ENCODE measurements at places on chromosomes 11 and 22. TPM values are rescaled to one million over a fixed set of nuclear protein-coding genes. Genes with fewer than 3 reads are reported as not detected.

The ETS1 gene
- 21.8 TPM for total RNA-seq

The OR8D1 gene
- total RNA-seq: not detected

The MOGAT2 gene
- total RNA-seq: 3.2 TPM

The ASCL2 gene
- 5.6 TPM for total RNA-seq

The DEUP1 gene
- 0.40 TPM for total RNA-seq

The NPAS4 gene
- 0.60 TPM for total RNA-seq

The RAC2 gene
- 10.5 TPM for total RNA-seq

The ARHGAP20 gene
- 4.8 TPM for total RNA-seq

The PRR5 gene
- 44.2 TPM for total RNA-seq

- H3K27ac ChIP-seq: peak overlapping the region; percentile 19
- no peak overlapping the region for H3K4me3 ChIP-seq
- H3K36me3 ChIP-seq: no peaks in the 10 kb centered on the region
- peaks cover 17% of the 10 kb centered on the region for H3K4me1 ChIP-seq
- no peaks in the 10 kb centered on the region for H3K27me3 ChIP-seq
Observed at GRCh38 chr11:85776951-85777602, 33.9 kb downstream of the SYTL2 start.

- H3K36me3 ChIP-seq: no peaks in the 10 kb centered on the region
- peak; percentile 42 for DNase-seq
- no peak overlapping the region for H3K4me3 ChIP-seq
- H3K27ac ChIP-seq: no peak overlapping the region
- H3K4me1 ChIP-seq: no peaks in the 10 kb centered on the region
Observed at GRCh38 chr11:3123761-3124733, 41.1 kb downstream of the OSBPL5 start.

DNA sequence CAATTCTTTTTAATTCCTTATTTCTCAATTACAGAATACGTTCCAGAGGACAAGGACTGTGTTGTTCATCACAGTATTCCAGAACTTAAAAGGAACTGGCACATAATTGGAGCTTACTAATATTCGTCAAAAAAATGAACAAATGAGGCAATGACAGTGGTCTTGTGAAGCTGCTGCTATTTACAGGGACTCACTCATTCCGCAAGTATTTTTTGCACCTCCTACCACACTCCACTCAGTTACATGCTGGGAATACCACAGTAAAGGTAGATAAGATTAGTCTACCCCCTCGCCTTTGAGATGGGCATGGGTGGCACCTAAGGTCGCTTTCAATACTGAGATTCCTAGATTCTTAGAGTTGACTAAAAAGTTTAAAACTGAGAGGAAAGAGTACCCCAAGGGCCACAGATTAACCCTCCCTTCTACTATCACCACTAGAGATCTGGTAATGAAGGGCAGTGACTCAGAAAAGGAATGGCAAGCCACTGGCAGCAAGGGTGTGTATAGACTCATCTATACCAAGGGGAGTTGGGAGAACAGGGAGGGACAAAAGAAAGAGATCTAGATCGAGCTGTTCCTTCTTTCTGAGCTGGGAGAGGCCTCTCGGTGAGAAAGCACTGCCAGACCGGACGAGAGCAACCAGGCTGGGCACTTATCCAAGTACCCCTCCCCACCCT is 85.0 kb downstream of the RPL27A start:
- H3K27ac ChIP-seq: peak overlapping the region; percentile 31
- no peak overlapping the region for H3K4me3 ChIP-seq
- no peaks in the 10 kb centered on the region for H3K36me3 ChIP-seq
- H3K27me3 ChIP-seq: no peaks in the 10 kb centered on the region
- no peak for DNase-seq

GRCh38 chr11:128709402-128709801 is 15.5 kb downstream of the FLI1 start:
- peaks cover 3% of the 10 kb centered on the region for H3K27me3 ChIP-seq
- no peak overlapping the region for H3K27ac ChIP-seq
- no peak for DNase-seq
- H3K4me1 ChIP-seq: no peaks in the 10 kb centered on the region

- DNase-seq: no peak
- no peaks in the 10 kb centered on the region for H3K27me3 ChIP-seq
- H3K4me1 ChIP-seq: peaks cover 20% of the 10 kb centered on the region
- H3K4me3 ChIP-seq: no peak overlapping the region
- H3K27ac ChIP-seq: peak overlapping the region; percentile 29
Observed at GRCh38 chr11:96102664-96103078, 178.8 kb upstream of the MTMR2 start.

DNA sequence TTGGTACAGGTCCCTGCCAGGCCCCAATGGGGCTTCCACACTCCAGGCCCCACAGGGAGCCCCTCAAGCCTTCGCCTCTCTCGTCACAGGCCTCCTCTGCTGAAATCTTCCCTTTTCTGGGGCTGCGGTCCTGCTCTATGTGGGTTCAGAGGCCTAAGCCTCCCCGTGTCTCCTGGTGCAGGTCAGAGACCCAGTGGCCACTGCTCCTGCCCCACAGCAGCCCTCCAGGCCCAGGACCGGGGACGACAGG is 5.9 kb upstream of the IFITM3 start:
- no peaks in the 10 kb centered on the region for H3K27me3 ChIP-seq
- H3K4me3 ChIP-seq: no peak overlapping the region
- H3K27ac ChIP-seq: peak overlapping the region; percentile 86
- H3K36me3 ChIP-seq: no peaks in the 10 kb centered on the region
- DNase-seq: no peak

DNA sequence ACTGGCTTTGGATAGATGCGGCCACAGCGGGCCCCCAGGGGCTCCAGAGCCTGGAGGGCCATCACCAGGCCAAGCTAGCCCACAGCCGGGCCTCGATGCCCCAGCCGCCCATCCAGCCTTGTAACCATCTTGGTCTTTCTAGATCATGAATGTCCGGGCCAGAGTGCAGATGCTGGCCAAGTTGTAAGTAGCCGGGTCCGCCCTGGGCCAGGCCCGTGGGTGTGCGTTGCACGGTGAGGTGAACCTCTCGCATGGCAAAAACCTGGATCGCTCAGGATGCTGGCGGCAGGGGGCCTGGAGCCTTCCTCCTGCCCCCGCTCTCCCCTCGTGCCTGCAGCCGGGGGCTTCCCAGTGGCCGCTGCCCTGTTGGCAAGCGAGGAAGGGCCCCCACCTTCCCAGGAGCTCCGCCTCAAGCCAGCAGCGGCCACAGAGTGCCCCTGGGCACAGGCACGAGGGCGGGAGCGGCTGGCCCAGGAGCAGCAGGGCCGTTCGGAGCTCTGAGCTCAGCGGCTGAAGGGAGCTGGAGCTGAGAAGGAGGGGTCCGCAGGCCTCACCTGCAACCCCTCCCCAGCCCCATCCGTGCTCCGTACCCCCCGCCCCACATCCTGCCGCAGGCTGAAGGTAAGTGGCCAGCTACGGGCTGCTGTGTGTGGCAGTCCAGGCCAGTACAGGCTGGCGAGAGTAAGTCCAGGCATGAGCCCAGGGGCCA is 10.9 kb upstream of the MRPL23 start:
- no peaks in the 10 kb centered on the region for H3K36me3 ChIP-seq
- no peak overlapping the region for H3K27ac ChIP-seq
- no peaks in the 10 kb centered on the region for H3K27me3 ChIP-seq
- no peak overlapping the region for H3K4me3 ChIP-seq
- no peak for DNase-seq

DNA sequence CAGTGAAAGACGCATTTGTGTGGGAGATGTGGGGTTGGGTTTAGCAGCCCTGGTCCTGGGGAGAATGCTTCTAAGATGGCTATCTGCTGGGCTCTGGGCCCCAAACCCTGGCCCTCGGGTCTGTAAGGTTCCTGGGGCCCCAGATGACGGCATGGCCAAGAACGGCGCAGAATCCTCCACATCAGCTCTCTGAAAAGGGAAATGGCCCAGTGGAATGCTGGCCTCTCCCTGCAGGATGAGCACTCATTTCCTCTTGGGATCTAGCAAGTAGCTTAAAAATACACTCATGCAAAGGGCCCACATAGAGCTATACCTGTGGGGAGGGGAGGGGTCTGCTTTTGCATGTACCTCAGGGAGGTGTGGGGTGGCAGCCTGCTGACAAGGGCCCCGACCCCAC is 37.5 kb upstream of the LINC01488 start:
- H3K4me1 ChIP-seq: peaks cover 28% of the 10 kb centered on the region
- peak overlapping the region; percentile 94 for H3K27ac ChIP-seq
- H3K36me3 ChIP-seq: no peaks in the 10 kb centered on the region
- no peak for DNase-seq
- H3K4me3 ChIP-seq: no peak overlapping the region
- no peaks in the 10 kb centered on the region for H3K27me3 ChIP-seq

DNA sequence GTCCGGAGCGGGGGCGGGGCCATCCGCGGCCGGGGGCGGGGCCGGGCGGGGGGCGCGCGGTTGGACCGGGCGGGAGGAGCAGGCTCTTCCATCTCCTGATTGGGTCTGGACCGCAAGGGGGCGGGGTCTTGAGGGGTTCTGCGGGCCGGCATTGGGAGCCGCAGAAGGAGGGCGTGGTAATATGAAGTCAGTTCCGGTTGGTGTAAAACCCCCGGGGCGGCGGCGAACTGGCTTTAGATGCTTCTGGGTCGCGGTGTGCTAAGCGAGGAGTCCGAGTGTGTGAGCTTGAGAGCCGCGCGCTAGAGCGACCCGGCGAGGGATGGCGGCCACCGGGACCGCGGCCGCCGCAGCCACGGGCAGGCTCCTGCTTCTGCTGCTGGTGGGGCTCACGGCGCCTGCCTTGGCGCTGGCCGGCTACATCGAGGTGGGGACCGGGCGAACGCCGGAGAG is at the start of gene APLP2:
APLP2 (plus strand) TSS at position 236 of the 450 bp plus-strand sequence; CDS start at position 320, 84 bp downstream.
- H3K4me3 ChIP-seq: peak within 1 kb of the TSS; percentile 86
- H3K27me3 ChIP-seq: no peaks in the 10 kb centered on the region
- H3K4me1 ChIP-seq: peaks cover 20% of the 10 kb centered on the region

GRCh38 chr22:20761536-20761935 is 12.4 kb upstream of the SERPIND1 start:
- no peaks in the 10 kb centered on the region for H3K4me1 ChIP-seq
- H3K4me3 ChIP-seq: no peak overlapping the region
- peaks cover 6% of the 10 kb centered on the region for H3K36me3 ChIP-seq

- no peaks in the 10 kb centered on the region for H3K4me1 ChIP-seq
- no peak overlapping the region for H3K27ac ChIP-seq
- no peak overlapping the region for H3K4me3 ChIP-seq
- DNase-seq: no peak
- no peaks in the 10 kb centered on the region for H3K27me3 ChIP-seq
- H3K36me3 ChIP-seq: no peaks in the 10 kb centered on the region
Observed at GRCh38 chr11:111403051-111403726, 24.1 kb upstream of the POU2AF1 start.

- no peak overlapping the region for H3K4me3 ChIP-seq
- H3K4me1 ChIP-seq: peaks cover 20% of the 10 kb centered on the region
- H3K36me3 ChIP-seq: no peaks in the 10 kb centered on the region
- H3K27ac ChIP-seq: no peak overlapping the region
Observed at GRCh38 chr11:111573821-111574249, 28.4 kb upstream of the SIK2 start.

- H3K27me3 ChIP-seq: no peaks in the 10 kb centered on the region
- H3K27ac ChIP-seq: no peak overlapping the region
- no peak for DNase-seq
- H3K36me3 ChIP-seq: no peaks in the 10 kb centered on the region
- no peaks in the 10 kb centered on the region for H3K4me1 ChIP-seq
- H3K4me3 ChIP-seq: no peak overlapping the region
Observed at GRCh38 chr22:49738006-49738405, 89.7 kb downstream of the BRD1 start.

DNA sequence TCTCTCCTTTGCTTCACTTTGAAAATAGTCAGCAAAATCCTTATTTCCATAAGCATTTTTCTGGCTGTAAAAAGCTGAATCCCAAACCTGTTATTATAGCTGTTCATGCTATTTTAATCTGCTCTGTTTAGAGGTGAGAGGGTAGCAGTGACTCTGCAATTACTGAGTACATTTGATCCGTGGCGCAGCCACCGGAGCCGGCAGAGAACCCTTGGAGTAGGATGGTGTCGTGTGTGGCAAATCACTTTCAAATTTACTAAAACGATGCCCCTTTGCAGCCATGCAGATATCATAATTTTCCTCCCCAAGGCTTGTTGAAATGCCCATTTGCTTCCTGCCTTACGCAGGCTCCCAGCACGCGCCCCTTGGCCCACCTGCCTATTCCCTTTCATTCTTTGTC is 69.6 kb downstream of the ZBTB16 start:
- H3K4me1 ChIP-seq: peaks cover 33% of the 10 kb centered on the region
- H3K27ac ChIP-seq: no peak overlapping the region
- no peaks in the 10 kb centered on the region for H3K27me3 ChIP-seq
- DNase-seq: no peak
- H3K4me3 ChIP-seq: no peak overlapping the region
- no peaks in the 10 kb centered on the region for H3K36me3 ChIP-seq

DNA sequence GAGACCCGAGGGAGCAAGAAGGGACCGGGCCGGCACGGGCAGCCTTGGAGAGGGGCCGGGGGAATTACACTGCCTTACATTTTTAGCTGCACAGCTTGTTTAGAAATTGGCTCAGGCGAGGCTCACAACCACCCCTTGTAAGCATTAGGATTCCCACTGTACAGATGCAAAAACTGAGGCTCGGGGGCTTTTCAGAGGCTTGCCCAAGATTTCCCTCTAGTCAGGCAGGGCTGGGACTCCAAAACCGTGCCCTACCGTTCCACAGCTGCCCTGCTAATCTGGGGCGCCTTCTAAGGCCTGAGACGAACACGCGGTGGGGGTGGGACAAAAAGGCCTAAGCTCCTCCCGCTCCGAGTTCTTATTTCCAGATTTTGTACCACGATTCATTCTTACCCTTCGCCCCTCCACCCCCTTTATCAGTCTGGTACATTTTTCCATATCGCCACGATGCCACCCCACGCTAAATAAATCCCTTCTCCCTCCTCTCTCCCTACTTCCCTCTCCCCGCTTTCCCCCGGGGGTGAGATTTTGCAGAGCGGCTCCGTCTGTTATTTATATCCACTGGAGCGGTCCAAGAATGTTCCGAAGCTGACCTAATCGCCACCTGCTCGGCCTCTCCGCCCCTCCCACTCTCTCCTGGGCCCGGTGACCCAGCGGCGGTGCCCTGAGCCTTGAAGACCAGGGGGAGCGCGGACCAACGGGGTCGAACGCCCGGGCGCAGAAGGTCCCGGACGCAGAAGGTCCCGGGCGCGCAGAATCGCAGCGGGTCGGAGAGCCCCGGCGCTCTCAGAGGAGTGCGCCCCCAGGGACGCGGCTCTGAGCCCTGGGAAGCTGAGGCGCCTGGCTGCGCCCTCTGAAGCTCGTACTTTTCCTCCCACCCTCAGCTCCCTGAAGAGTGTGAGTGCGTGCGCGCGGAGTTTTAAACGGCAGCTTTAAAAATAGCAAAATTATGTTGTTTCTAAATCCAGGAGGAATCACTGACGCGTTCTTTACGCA is 764 bp upstream of the PACSIN3 start:
- no peaks in the 10 kb centered on the region for H3K36me3 ChIP-seq
- H3K4me1 ChIP-seq: peaks cover 43% of the 10 kb centered on the region
- peak overlapping the region; percentile 97 for H3K4me3 ChIP-seq
- no peaks in the 10 kb centered on the region for H3K27me3 ChIP-seq
- peak; percentile 75 for DNase-seq

- no peak overlapping the region for H3K27ac ChIP-seq
- no peak for DNase-seq
- no peaks in the 10 kb centered on the region for H3K36me3 ChIP-seq
- no peaks in the 10 kb centered on the region for H3K27me3 ChIP-seq
Observed at GRCh38 chr22:43031617-43032016, 16.7 kb upstream of the PACSIN2 start.

GRCh38 chr11:81979448-81979847 is 754.2 kb downstream of the FAM181B start:
- H3K27ac ChIP-seq: no peak overlapping the region
- H3K27me3 ChIP-seq: peaks cover 3% of the 10 kb centered on the region
- DNase-seq: no peak
- no peak overlapping the region for H3K4me3 ChIP-seq
- H3K4me1 ChIP-seq: no peaks in the 10 kb centered on the region

All from hepatocyte (in vitro differentiated cells).